ENCODE measurements at places on chromosomes 13 and 19. TPM values are rescaled to one million over a fixed set of nuclear protein-coding genes. Genes with fewer than 3 reads are reported as not detected.

SERTM1 gene
- total RNA-seq: 0.26 TPM

ZNF460 gene
- total RNA-seq: 22.7 TPM

CDC37 gene
- total RNA-seq: 89.7 TPM

TTC9B gene
- total RNA-seq: not detected

MATK gene
- 0.78 TPM for total RNA-seq

ADM5 gene
- 1.6 TPM for total RNA-seq

PSG3 gene
- total RNA-seq: not detected

IFT88 gene
- total RNA-seq: 16.5 TPM

CNFN gene
- total RNA-seq: not detected

CYP4F8 gene
- 0.26 TPM for total RNA-seq

FBXO27 gene
- total RNA-seq: 0.52 TPM

DKKL1 gene
- total RNA-seq: not detected

SCAF1 gene
- total RNA-seq: 16.1 TPM

MBNL2 gene
- total RNA-seq: 47.5 TPM

PARP4 gene
- 32.7 TPM for total RNA-seq

ARRDC5 gene
- total RNA-seq: not detected

ZBTB32 gene
- total RNA-seq: not detected

Data from body of pancreas (tissue), 4 donors.